SK-N-DZ (cell line): ENCODE measurements at places on chromosomes 1 and 21.
A peak's percentile ranks its signal among the peaks of the same experiment; 100 is the strongest.

GRCh38 chr1:157145076-157145475 lies 6.9 kb upstream of the ETV3 start:
- no peak for DNase-seq

DNA sequence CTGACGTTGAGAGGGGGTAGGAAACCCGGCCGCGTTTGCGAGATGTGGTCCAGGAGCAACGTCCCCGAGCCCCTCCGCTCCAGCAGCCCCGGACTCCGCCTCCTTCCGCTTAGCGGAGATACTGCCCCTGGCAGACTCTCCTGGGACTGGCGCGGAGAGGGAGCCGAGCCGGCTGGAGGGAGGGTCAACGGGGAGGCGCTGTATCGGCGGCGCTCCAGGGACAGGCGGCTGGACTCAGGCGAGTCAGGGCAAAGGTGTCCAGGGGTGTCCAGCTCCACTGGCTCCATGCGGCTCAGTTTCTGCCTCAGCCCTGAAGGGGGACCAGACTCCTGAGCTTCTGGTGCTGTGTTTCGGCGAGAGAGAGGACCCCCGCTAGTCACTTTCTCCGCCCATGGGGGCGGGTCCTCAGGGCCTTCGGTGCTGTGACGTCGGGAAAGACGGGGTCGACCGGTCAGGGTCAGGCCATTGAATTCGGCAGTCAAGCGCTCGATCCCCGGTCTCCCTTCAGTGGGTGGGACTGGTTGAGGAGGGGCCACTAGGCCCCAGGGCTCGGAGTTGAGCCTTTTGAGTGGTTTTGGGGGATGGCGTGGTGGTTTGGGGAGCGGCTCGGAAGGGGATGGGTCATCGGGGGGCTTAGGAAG lies 2.8 kb upstream of the LIX1L start:
- DNase-seq, result peak; percentile 93

GRCh38 chr1:151158751-151159251 lies 2.4 kb downstream of the TNFAIP8L2 start:
- DNase-seq, result no peak

DNA sequence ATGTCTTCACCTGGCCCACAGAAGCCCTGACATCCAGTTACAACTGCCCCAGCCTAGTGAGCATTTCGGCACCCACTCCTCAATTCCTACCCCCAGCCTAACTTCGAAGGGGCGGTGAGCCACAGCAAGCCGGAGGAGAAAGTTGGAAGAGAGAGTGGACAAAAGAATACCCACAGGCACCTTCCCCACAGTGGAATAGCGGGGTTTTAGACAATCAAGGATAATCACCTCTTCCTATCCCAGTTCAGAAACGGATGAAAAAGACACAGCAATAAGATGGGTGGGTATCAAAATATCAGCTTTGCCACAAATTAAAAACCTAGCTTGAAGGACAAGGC lies 1.3 kb upstream of the LSS start:
- no peak for DNase-seq

GRCh38 chr1:119372503-119373086 lies 4.0 kb downstream of the HAO2 start:
- no peak for DNase-seq

GRCh38 chr1:52970149-52970548 lies 43.1 kb downstream of the SCP2 start:
- DNase-seq, result peak; percentile 5

GRCh38 chr21:25870084-25870483 lies 135.3 kb downstream of the GABPA start:
- no peak for DNase-seq

DNA sequence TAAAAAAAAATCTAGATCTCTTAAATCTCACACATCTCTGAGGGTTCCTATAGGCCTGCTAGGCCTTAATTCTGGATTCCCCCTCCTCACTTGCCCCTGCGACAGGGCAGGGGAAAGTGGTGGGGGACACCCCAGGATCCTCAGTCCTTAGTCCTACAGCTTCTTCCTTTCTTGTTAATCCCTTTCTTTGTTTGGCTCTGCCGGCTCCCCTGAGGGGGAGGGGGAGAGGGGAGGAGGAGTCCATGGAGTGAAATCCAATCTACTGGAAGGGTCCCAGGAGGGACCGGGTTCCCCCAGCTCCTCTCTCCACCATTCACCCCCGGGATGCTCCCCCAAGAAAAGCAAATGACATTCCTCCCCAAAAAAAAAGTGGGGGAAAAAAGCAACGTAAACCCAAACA lies 8.5 kb downstream of the MEX3A start:
- no peak for DNase-seq

GRCh38 chr1:16300436-16300835 lies 51.8 kb downstream of the FBXO42 start:
- no peak for DNase-seq

DNA sequence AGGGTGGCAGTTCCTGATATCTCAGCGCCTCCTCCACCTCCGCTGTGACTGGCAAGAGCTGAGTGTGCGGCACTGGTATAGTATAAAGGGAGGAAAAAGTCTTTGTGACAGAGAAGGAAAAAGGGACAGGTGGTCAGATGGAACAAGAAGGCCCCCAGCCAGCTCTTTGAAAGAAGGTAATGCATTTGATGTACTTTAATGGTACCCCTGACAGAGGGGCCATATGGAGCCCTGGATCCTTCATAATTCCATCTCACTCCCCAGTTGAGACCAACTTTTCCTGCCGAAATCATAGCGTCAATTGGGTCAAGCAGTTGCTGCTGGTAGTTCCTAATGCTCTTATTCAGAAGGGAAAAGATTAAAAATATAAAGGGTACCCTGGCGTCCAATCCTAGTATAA lies 198.2 kb downstream of the ZNF326 start:
- DNase-seq, result no peak

DNA sequence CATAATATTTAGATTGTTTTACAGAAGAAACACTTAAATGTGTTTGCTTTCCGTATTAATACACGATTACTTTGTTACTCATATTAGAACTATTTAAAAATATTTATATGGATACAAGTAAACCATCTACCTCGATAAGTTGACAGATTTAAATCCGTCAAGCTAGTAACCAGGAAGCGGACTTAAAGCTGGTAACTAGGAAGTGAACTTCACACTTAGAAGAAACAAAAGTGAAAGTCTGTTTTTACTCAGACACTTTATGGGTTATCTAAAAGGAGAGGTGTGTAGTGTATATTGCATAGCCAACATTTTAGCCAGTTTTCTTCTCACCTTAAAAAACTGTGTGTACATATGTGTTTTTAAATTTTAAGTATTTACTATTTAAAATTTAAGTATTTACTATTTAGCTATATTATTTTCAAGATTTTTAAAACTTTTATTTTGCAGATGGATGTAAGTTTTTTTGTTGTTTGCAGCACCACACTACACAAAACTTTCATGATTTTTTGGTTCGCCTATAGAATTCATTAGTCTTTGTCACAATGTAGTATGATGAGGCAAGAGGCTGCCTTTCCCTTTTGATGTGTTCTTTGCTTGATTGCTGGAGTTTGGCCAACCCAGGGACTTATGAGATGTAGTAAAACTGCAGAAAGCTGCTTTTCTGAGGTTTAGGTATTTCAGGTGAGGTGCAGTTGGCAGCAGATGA lies 2.7 kb downstream of the USP25 start:
- no peak for DNase-seq

GRCh38 chr1:224707843-224708725 lies 92.0 kb downstream of the CNIH3 start:
- DNase-seq, result no peak

DNA sequence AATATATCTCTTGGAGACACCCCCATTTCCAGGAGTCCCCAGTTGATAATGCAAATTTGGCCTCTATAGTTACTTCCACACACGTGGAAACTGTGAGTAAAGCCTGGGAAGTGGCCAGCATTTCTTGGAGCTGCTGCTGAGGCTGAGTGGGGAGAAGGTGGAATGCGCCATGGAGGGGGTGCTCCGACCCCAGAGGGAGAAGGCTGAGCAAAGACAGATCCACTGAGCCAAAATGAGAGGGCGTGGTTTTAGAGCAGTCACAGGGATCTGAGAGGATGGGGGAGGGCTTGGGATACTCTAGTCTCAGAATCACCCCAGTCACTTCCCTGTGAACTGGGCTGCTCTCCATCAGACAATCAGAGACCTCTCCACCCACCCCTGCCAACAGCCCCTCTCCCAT lies 38.7 kb downstream of the TRIM62 start:
- DNase-seq, result no peak
